ENCODE measurements at places on chromosomes 11 and 22.

- DNase-seq: no peak
Observed at GRCh38 chr11:33634291-33634834, 66.3 kb downstream of the C11orf91 start.

GRCh38 chr11:3357302-3357701, 21.6 kb downstream of the ZNF195 start:
- no peak for DNase-seq

DNA sequence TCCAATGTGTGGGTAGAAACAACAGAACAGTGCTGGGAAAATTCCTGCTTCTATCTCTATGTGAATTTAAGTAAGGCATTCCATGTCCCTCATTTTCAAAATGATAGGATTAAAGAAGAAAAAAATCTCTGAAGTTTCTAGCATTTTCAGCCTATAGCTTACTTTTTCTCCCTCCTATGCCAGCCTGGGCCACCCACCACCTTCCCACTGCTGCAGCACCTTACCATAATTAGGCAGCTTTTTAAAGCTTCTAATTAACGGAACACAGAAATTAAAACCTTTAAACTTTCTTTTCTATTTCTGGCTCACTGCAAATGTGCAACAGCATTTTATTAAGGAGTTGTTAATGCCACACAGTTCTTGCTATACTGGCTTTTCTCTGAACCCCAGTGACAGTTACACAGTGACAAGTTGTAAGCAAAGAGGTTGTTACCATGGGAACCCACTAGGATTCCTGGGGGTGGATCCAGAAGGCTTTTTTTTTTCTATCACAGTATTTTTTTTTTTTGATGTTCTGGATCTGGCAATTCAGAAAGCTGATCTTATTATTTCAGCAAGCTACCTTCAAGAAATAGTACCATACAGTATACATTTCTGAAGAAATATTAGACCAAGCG, 20.2 kb downstream of the CELF1 start:
- DNase-seq: no peak

DNA sequence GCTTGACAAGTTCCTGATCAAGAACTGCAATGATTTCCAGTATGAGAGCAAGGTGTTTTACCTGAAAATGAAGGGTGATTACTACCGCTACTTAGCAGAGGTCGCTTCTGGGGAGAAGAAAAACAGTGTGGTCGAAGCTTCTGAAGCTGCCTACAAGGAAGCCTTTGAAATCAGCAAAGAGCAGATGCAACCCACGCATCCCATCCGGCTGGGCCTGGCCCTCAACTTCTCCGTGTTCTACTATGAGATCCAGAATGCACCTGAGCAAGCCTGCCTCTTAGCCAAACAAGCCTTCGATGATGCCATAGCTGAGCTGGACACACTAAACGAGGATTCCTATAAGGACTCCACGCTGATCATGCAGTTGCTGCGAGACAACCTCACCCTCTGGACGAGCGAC, 12.0 kb downstream of the YWHAH start:
- no peak for DNase-seq

DNA sequence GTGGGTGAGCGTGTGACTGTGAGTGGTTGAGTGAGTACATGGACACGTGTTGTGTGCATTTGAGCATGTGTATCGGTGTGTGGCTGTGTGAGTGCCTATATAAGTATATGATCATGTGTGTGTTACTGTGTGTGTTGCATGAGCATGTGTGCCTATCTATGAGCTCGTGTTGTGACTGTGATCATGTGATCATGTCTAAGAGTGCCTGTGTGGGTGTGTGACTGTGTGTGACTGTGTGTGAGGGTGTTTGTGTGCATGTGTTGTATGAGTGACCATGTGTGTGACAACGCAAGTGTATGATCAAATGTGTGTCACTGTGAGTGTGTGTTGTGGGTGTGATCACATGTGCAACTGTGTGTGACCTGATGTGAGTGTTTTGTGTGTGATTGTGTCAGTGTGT, 88.8 kb downstream of the UBASH3B start:
- no peak for DNase-seq

- DNase-seq: peak; percentile 91
Observed at GRCh38 chr22:24434471-24435322, 7.3 kb downstream of the ADORA2A start.

GRCh38 chr11:114815176-114815575, 136.8 kb downstream of the NXPE2 start:
- no peak for DNase-seq

DNA sequence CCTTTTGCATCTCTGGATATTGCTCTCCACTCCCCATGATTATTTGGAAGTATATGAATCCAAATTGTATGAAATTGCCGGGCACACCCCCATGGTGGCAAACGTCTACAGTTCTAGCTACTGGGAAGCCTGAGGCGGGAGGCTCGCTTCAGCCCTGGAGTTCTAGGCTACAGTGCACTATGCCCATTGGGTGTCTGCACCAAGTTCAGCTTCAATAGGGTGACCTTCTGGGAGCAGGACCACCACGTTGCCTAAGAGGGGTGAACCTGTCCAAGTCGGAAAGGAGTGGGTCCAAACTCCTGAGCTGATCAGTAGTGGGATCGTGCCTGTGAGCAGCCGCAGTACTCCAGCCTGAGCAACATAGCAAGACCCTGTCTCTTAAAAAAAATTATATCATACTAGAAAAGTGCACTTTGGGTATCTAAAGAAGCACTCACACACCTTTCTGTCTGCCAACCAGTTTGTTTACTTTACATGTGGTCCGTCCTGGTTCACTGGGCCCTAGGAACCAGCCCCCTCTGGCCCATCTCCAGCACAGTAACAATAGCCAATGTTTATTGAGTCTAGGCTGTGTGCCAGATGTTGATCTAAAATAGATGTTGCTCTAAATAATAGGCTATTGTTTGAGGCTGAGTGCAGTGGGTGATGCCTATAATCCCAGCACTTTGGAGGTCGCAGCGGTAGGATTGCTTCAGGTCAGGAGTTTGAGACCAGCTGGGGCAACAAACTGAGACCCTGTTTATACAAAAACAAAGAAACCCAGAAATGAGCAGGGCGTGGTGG, 16.4 kb upstream of the KAT5 start:
- DNase-seq: no peak

- DNase-seq: peak; percentile 79
Observed at GRCh38 chr11:73972620-73973449, 9.8 kb downstream of the UCP2 start.

- DNase-seq: no peak
Observed at GRCh38 chr22:44205516-44206329, 25.0 kb downstream of the PARVG start.

DNA sequence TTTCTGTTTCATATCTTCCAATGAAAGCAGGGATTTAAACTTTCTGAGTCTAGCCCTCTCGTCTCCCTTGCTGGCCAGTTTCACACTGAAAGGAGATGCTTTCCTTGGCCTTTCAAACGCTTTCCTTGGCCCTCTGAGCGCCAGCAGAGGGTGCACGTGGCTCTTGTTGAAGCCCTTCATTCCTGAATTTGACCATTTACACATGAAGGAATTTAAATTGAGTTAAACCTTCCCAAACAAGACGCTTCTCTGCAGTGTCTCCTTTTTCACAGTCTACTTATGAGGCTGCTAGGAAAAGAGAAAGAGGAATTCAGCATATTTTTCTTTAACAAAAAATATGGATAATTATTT, 21.6 kb downstream of the NNMT start:
- DNase-seq: peak; percentile 82

- no peak for DNase-seq
Observed at GRCh38 chr11:69476509-69476961, 4.9 kb upstream of the LINC01488 start.

DNA sequence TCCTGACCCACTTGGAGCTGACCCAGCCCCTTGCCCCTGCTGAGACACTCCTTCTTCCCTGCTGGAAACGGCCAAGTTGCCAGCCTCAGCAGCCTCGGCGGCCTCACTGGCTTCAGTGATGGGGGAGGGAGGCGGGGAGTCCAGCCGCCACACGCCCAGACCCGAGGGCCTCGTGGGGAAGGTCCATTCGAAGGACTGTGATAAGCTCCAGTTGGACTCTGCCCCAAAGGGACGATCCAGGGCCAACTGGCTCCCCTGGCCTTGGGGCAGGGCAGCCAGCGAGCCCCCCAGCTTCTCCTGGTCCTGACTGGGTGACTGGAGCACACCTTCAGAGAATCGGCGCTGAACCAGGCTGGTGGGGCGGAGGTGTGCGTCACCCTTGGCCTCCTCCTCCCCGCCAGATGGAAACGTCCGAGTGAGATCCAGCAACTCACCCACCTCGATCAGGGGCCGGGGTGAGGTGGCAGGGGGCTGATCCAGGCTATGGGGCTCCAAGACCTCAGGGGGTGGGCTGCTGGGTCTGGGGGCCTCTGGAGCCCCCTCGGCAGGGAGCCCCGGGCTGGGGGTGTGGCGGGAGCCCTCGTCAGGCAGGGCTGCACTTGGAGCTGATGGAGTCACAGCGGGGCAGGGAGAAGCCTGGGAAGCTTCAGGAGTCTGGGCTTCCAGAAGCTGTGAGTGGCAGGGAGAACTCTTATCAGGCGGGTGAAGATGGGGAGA, 11.5 kb downstream of the TNKS1BP1 start:
- no peak for DNase-seq

- no peak for DNase-seq
Observed at GRCh38 chr11:133726542-133726941, 118.8 kb downstream of the SPATA19 start.

DNA sequence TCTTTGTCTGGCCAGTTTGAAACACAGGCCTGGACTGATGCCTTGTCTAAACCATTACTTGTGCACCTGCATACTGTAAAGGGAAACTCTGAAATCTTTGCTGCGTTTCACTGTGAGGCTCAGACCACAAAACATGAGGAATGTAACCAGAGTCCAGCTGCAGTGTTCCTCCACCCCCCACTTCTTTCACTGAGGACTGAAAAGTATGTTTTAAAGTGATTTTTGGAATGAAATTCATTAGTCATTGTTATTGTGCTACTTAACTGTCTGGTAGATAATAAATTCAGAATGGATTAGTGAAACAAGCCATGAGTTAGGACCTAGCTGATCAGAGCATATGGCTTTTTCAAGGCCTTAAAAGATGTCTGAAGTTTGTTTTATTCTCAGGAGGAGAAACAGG, 181.2 kb downstream of the WNT11 start:
- peak; percentile 70 for DNase-seq

DNA sequence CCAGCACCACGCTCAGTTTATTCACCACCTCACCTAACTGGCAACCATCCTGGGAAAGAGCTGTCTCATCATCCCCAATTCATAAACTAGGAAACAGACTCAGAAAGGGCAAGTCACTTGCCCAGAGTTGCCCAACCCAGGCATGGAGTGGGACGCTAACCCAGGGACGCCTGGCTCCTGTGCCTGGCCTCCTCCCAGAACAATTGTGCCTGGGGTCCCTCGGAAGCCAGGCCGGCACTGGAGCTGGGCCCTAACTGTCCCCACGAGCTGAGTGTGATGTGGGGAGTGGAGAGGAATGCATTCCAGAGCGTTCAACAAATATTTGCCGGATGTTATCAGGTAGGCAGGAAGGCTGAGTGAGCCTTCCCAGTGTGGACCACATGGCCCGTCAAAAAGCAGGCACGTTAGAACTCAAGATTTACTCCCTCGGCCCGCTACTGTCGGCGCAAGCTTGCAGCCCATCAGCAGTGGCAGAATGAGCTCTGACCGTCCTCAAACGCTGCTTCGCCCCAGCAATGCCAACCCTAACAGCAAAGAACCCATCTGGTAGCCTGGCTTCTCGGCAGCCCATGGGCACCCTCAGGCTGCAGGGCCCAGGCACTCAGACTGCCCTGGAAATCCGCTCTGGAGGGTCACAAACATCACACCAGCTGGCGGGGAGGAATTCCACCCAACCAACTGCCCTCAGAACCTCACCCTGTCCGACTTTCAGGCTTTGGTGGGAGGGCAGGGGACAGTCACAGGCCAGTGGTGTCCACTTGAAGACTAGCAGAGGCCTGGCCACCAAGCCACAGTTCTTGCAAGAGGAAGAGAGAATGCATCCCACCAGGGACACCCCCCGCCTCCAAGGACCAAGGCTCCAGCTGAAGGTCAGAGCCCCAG, 35.6 kb downstream of the MYH9 start:
- no peak for DNase-seq

- DNase-seq: no peak
Observed at GRCh38 chr11:104322696-104323095, 158.7 kb upstream of the PDGFD start.

DNA sequence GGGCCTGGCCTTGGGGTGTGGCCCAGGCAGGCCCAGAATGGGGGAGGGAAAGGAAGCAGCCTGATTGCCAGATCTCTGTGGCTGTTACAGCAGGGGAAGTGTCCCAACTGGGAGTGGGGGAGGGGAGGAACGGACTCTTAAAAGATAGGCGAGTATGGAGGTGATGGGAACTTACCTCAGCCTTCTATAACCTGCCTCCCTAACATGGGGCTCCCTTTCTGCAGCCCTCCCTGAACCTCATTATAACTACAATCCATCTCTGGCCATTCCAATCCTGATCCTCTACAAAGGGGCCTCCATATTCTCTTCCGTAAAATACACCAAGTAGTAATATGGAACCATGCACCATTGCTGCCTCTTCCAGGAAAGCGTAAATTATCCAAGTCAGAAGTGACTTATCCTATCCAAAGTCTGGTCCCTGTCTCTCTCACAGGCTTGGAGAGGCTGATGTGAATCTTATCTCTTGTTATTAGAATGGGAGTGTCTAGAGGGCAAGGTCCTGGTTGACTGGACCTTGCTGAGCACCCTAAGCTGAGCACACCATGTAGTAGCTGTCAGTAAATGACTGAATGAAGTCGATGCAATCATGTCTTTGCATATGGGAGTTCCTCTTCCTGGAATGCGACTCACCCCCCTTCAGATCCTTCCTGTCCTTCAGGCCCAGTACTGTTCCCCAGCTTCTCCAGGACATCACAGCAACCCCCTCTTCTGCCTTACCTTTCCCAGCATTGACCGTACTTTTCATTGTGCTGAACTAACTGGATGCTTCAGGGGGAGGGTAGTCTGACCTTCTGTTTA, 5.9 kb downstream of the RHOG start:
- DNase-seq: peak; percentile 97

GRCh38 chr11:116814502-116814901, 8.6 kb downstream of the APOA4 start:
- no peak for DNase-seq

- peak; percentile 68 for DNase-seq
Observed at GRCh38 chr11:1844221-1845094, 5.7 kb downstream of the TNNI2 start.

Data from OCI-M1 (cell line).